Activated CD4-positive, alpha-beta memory T cell treated with anti-CD3 and anti-CD28 coated beads for 36 hours (primary cell): ENCODE measurements at places on chromosomes 11 and 22.

GRCh38 chr11:77213589-77214428 lies 85.8 kb downstream of the MYO7A start:
- DNase-seq: no peak

- peak; percentile 2 for DNase-seq
Measured at GRCh38 chr22:19059481-19060278, 62.5 kb downstream of the DGCR2 start.

GRCh38 chr22:25492841-25493734 lies 71.4 kb upstream of the GRK3 start:
- no peak for DNase-seq

DNA sequence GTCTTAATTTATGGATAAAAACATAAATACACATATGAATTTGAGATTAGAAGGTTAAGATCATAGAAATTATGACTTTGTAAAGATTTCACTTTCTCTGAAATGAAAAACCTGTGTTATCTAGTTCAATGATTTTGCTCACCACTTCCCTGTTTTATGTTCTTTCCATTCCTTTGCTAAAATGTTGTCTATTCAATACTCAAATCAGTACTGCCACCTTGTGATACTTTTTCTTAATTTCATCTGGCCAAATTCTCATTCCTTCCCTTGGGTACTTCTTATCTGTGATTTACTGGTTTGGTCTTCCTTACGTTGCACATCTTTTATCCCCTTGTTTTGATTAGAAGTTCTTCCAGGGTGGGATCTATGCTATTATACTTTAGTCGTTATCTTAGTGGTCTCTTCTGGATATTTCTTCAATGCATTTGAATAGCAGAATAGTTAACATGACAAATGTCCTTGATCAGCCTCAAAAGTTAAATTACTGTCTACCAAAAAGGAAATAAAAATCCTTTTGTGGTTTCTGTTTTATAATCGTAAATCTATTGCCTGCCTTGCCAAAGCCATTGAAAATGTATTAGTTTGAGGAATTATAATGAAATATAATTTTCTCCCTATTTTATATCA lies 197.0 kb downstream of the PGR start:
- DNase-seq: no peak

DNA sequence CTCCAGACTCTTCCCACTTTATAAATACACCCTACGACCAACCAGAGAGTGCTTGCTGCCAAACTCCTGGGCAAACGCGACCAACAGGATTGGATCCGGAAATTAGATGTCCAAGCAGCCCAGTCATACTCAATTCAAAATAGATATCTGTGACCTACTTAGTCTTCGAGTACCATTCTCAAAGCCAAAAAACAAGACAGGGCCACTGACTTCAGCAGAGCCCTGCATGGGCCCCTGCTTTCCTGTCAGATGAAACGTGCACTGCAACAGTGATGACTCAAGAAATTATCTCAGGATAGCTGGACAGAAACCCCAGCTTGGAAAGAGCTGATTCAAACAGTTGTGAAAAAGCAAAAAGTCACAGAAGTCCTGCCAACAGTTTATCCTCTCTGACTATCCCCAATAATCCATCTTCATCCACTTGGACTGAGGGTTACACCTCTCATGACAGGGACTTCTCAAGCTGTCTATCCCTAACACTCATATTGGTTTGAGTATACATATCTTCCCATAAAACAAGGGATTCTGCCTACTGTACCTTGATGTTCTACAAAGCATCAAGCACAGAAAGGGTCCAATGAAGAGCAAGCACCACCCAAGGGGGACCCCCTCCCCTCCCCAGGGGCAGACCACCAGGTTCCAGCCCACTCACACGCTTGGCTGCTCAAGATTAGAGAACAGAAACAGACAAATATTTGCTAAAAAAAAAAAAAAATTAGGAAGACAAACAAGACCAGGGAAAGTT lies 17.4 kb downstream of the SMCO4 start:
- DNase-seq: peak; percentile 57

- DNase-seq: no peak
Measured at GRCh38 chr22:49574205-49574880, 253.3 kb downstream of the BRD1 start.

- DNase-seq: peak; percentile 54
Measured at GRCh38 chr11:10413268-10413667, 41.8 kb upstream of the AMPD3 start.
